ENCODE measurements at places on chromosomes 11 and 22.

- DNase-seq: no peak
Observed at GRCh38 chr22:35590634-35591295, 26.4 kb downstream of the MB start.

DNA sequence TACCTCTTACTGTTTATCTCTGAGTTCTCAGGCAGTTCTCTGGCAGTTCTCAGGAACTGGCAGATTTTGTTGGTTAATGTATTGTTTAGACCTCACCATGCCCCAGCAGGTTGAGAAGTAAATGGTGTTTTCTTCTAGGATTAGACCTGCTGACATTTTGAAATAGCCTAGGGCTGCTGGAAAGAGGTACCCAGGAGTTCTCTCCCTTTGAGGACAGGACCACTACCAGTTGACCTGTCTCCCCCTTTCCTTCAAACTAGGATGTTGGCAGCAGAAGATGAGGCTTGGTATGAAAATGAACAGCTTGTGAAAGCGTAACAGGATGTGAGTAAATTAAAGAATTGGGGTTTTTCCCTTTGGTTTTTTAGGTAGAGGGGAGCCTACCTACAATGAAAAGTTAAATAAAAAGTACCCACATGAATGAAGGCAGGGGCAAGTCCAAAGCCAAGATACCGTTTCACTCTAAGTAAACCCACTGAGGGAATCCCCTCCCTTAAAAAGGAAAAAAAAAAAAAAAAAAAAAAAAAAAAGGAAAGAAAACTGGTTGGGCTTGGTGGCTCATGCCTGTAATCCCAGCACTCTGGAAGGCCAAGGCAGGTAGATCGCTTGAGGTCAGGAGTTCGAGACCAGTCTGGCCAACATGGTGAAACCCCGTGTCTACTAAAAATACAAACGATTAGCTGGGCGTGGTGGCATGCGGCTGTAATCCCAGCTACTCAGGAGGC lies 96.2 kb downstream of the PDHX start:
- DNase-seq: no peak

DNA sequence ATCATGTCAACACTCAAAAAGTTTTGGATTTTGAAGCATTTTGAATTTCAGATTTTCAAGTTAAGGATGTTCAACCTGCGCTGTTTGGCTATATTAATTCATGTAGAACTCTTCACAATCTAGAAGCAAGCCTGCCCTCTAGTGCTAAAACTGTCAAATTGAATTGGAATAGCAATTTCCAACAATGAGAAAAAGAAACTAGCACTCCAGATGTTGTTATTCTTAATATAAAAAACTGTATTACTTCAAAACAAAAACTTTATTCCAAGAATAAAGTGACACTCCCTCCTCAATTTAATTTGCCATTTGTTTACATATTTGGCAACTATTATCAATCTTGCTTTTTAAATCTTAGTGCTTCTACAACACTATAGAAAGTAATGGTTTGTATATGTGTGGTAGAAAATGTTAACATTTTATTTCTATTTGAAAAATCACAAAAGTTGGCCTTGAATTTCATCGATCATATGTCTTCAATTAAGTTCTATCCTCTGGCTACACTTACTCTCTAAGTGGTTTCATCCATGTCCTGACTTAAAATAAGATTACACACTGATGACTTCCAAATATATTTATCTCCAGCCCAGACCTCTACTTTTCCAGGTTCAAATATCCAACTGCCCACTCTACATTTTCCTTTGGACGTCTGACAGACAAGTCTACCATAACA lies 36.6 kb downstream of the DCUN1D5 start:
- DNase-seq: no peak

- no peak for DNase-seq
Observed at GRCh38 chr11:118282606-118283005, 18.5 kb upstream of the MPZL2 start.

DNA sequence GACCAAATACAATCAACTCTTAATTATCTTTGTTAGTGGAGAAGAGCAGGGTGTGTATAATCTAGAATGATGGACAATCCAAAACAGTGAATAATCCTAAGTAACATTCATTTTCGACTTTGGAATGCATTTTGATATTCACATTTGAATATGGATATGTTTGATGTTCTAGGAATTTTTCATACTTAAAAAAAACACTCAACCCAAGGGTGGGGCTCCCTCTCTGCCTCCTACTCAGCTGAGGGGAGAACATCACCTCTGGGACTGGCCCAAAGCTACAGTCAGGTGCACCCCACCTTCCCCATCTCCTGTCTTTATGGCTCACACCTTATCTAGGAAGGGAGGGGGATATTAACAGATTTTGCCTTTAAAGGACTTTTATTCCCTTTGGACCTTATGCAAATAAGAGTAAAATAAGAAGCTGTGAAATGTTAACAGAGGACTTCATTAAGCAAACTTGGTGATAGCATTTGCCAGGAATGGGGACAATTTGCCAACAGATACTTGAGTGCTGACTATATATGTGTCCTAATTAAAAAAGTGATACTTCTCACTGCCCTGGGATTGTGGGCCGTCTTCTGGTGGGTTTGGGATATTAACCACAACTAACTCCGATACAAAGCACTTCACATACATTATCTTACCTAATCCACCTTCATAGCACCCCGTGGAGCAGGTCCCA lies 187.0 kb downstream of the ST3GAL4 start:
- no peak for DNase-seq

- DNase-seq: no peak
Observed at GRCh38 chr11:17173332-17173731, 34.5 kb downstream of the PIK3C2A start.

Data from activated CD8-positive, alpha-beta memory T cell treated with anti-CD3 and anti-CD28 coated beads for 1 hour (primary cell).